ENCODE measurements at places on chromosomes 2 and 18.

DNA sequence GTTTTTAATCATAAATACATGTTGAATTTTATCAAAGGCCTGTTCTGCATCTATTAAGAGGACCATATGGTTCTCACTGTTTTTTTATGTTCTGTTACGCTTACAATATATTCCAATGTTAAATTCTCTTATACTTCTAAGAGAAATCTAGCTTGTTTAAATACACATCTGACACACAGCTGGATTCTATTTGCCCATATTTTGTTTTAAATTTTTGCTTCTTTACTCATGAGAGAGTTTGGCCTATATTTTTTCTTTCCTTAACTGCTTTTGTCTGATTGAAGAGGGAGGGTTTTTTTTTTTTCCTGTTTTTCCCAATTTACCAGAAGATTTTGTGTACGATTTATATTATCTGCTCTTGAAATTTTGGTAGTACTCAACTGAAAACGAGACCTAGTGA, 34.9 kb downstream of the RNF144A start:
- DNase-seq: no peak

- DNase-seq: no peak
Observed at GRCh38 chr2:157839822-157840221, 36.3 kb downstream of the ACVR1 start.

GRCh38 chr2:77866661-77867060, 344.5 kb upstream of the LRRTM4 start:
- DNase-seq: no peak

- DNase-seq: no peak
Observed at GRCh38 chr2:151860613-151861146, 32.5 kb upstream of the ARL5A start.

- no peak for DNase-seq
Observed at GRCh38 chr2:165640247-165640929, 153.7 kb downstream of the GALNT3 start.

DNA sequence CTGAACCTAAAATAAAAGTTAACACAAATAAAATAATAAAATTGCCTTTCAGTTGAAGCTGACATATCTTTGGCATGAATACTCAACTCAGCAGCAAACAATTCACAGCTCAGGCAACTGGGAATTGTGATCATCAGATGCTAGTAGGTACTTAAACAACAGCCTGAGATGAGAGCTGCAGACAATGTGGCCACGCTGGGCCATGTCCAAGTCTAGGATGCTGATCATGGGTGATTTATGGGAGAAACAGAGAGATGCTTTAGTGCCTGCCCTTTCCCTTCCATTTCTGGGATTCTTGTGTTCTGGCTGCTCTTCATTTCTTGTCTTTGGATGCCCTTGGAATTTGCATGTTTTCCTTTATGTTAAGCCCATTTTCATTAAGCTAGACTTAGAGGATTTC, 212.4 kb upstream of the CWC22 start:
- no peak for DNase-seq

DNA sequence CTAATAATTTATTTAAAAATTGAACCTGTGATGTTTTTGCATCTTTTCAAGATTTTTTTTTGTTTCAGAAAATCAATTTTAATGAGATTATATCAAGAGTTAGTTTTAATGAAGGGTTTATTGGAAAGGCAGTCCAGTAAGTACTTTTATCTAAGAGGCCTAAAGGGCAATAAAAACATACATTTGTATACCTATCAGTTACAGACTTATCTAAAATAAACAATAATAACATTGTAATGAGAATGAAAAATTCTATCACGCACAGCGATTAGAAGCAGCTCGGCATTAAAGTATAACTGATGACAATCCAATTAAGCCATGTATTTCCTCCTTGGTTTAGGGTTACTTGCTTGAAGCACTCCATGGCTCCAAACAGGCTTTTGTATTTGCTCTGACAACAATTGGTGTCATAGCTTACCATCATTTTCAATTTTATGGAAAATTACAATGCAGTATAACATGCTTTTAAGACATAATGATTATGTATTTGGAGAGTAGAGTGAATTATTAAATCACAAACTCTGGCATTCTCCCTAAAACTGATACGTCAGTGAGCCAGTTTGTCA, 629.4 kb downstream of the TSN start:
- no peak for DNase-seq

DNA sequence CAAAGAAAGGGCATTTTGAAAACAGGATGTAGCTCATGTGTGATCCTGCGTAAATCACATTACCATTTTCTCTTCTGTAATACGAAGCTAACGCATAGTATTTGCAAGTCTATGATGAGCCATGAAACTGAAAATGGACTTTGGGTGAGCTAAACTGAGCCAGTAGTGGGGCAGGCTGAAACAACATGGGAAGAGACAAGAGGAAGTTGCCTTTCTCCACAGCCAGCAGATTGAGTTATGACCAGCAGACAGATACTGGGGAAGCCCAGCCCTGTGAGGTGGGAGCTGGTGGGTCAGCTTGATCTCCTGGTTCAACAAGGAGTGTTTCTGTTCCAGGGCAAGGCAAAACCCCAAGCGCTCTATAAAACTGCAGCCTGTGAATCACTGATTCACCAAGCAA, 11.8 kb downstream of the CYRIA start:
- no peak for DNase-seq

- DNase-seq: no peak
Observed at GRCh38 chr18:57833441-57834101, 30.5 kb upstream of the ATP8B1 start.

DNA sequence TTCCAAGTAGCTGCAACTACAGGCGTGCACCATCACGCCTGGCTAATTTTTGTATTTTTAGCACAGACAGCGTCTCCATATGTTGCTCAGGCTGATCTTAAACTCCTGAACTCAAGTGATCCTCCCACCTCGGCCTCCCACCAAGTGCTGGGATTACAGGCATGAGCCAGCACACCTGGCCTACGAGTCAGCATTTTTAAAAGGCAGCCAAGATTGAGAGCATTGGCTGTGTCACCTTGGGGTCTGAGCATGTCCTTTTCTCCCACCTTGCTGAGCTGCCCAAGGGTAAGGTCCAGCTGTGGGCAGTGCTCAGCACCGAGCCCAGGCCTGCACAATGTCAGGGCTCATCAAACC, 142.8 kb upstream of the LMAN1 start:
- no peak for DNase-seq

GRCh38 chr2:31386648-31387047, 27.9 kb downstream of the XDH start:
- no peak for DNase-seq

GRCh38 chr2:157431176-157431575, 12.7 kb downstream of the CYTIP start:
- DNase-seq: no peak

DNA sequence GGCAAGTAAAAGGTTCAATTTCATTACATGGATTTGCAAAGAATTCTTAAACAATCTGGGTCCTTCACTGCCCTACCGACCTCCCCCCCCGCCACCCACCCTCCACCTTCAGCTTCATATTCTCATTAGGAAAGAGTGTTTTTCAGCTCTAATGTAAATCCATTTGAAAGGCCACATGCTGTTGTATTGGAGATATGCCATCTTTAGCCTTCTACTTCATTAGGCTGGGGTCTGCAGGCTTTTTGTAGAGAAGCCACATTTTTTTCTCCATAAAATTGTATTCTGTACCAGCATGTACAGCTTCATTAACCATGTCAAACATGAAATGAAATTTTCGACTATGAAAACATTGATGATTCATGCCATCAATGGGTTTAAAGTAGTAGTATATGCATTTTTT, 42.8 kb upstream of the THUMPD2 start:
- DNase-seq: no peak

DNA sequence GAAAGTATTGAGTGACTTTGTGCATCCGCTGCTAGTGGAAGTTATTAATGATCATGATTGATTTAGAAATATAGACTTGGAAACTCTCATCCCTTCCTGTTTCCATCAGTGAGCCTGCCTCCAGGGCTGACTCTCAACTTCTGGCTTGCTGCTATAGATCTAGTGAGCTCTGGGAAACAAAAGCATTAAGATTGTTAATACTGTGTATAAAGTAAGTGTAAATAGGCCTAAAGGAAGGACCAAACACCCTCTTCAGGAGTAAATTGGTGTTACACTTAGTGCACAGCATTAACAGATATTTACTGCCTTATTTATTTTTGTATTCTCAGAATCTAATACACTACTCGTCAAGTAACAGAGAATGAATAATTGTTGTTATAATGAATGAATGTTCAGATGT, 285.6 kb downstream of the THSD7B start:
- no peak for DNase-seq

DNA sequence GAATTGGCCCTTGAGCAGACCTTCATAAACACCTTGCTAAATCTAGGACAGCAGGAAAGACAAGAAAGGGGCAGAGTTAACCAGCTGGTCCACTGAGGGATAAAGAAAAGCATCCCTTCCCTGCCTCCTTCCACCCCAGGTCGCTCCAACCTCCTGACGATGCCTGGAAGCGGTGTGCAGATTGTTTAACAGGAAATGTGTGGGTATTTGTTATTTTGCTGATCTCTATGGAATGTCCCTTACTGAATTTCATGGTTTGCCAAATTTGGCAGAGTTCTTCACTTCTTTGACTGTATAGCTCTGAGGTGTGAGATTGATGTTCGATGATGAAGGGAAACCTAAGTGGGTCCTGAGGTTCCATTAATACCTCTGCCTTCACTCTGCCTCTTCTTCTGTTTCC, 72.9 kb downstream of the MAP3K20 start:
- no peak for DNase-seq

- peak; percentile 62 for DNase-seq
Observed at GRCh38 chr2:26144953-26145680, 27.8 kb upstream of the GAREM2 start.

- no peak for DNase-seq
Observed at GRCh38 chr2:9763356-9764152, 79.7 kb upstream of the TAF1B start.

DNA sequence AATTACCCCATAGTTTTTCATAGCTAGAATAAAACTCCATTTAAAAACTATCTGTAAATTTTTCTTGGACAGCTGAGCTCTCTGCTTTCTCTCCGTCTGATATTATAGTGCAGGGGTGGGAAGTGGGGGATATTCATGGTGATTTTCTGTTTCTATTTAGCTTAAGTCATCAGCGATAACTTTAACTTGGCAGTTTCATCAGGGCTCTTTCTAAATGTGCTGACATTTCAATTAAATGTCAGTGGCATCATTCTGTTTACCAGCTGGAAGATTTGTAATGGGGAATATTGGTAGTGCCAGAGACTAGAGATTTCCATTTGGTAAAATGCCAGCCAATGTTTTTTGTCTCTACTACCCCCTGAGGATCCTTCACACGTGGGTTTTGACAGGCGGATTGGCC, 53.5 kb upstream of the CAPN13 start:
- DNase-seq: no peak

DNA sequence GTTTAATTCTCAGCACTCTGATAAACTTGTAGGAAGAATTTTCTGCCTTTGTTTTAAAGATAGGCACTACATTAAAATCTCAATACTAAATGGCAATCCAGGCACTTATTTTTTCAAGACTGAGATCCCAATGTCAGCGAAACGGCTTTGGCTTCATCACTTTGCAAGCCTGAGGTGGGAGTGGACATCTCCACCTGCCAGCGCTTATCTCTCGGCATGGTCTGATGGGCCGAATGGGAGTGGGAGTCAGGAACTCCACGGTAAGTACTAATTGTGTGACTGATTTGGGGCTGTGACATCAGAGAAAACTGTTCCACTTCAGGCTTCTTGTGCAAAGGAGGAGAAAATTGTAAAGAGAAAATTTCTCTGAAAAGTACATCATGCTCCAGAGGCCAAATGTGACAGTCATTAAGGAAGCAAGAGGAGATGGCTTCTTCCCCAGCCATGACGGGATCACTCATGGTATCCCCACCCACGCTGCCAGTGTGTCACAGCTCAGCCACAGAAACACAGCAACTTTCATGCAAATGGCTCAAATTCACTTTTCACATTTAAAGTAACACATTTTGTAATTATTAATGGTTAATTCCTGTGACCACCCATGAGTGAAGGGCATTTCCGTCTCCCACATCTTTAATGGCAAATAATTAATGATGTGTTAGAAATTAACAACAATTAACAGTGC, 385.5 kb upstream of the HNRNPA3 start:
- DNase-seq: no peak

- DNase-seq: no peak
Observed at GRCh38 chr2:185862657-185863398, 124.2 kb downstream of the FSIP2 start.

DNA sequence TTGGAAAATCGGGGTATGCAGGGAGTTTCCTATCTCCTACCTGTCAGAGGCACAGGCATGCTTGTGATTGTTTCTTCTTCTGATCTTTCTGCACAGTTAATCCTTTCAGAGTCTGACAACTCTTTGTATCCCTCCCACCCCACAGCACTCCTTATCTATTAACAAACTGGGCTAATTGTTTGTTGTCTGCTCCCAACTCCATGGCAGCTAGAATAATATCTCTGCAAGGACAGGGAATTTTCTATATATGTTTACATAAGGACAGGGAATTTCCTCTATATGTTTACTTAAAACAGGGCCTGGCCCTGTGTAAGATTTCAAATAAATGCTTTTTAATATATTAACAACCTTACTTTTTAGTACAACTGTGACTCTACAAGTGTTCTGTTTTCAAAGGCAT, 36.0 kb upstream of the VRK2 start:
- no peak for DNase-seq

GRCh38 chr2:44939106-44940048, 2.1 kb upstream of the SIX3 start:
- DNase-seq: no peak

DNA sequence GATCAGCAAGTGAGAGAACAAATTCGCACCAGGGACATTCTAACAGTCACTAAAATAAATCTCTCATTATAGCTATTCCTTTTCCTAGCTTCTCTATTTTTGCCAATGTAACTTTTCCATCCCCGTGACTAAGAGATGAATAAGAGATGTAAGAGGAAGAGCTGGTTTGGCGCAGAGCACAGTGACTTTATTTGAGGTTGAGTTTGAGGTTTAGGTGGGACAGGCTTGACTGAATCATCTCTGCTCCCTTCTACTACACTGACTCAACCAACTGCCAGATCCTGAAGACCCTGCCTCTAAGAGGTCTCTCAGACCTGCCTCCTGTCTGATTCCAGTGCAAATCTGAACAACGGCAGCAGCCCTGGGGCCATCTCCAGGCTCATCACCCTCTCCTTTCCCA, 28.0 kb downstream of the RFX8 start:
- no peak for DNase-seq

DNA sequence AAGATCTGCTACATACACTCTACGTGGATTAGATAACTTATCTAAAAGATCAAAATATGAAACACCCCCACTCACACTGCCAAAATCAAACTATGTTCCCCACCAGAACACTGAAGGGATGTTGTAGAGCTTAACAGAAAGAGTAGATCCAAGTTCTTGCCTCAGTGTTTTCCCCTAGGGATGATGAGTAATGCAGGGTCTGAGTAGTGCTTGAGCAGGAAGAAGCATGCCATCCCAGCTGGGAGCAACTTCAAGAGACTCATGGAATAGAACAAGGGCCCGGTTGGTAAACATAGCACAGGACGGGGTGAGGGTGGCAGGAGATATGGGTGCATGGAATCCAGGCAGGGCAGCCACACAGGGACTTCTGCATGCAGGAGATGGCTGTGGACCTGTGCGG, 74.3 kb downstream of the SNTG2 start:
- no peak for DNase-seq

GRCh38 chr2:67571785-67572718, 174.9 kb downstream of the ETAA1 start:
- no peak for DNase-seq

- DNase-seq: no peak
Observed at GRCh38 chr18:63199743-63200241, 119.8 kb downstream of the BCL2 start.
